ENCODE measurements at places on chromosomes 11 and 22.
A peak's percentile ranks its signal among the peaks of the same experiment; 100 is the strongest.

DNA sequence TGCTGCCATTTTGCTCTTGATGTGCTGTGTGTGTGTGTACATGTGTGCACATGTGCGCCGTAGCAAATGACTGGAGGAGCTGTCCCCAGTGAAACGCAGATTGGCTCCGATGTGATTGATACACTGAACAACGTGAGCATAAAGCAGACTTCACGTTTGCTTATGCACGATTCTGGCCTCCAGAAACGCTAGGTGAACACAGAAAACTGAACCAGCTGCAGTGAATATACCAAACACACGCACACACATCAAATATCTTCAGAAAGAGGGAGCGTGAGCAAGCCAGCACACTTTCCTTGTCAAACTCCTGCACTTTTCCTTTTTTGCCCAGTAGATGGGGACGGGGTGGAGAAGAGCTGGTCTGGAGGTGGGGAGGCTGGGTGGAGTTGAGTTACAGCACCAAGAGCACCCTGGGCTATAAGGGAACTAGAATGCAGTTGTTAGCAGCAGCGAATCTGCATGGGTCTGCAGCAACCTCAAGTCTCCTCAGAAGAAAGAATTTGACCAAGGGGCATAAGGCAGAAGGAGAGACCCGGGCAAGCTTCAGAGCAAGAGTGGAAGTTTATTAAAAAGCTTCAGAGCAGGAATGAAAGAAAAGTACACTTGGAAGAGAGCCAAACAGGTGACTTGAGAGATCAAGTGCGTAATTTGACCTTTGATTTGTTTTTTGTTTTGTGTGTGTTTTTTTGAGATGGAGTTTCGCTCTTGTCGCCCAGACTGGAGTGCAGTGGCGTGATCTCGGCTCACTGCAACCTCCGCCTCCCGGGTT, 77.8 kb upstream of the CADM1 start:
- no peak for DNase-seq

DNA sequence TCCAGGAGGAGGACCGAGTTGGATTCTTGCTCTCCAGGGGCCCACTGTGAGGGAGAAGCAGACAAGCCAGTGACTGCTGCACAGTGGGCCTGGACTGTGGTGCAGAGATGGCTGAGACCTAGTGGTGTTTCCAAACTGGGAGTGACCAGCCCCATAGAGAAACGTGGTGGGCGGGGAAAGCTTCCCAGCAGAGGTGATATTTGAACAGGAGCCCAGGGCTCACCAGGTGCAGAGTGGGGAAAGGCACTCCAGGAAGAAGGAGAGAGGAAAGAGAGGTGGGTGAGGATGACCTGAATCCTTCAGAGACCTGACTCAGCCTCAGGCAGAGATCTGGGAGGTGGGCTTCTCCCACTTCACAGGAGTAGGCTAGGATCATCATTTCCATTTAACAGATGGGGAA, 52.1 kb upstream of the RASD2 start:
- no peak for DNase-seq

GRCh38 chr11:35874751-35875450, 69.0 kb upstream of the LDLRAD3 start:
- no peak for DNase-seq

DNA sequence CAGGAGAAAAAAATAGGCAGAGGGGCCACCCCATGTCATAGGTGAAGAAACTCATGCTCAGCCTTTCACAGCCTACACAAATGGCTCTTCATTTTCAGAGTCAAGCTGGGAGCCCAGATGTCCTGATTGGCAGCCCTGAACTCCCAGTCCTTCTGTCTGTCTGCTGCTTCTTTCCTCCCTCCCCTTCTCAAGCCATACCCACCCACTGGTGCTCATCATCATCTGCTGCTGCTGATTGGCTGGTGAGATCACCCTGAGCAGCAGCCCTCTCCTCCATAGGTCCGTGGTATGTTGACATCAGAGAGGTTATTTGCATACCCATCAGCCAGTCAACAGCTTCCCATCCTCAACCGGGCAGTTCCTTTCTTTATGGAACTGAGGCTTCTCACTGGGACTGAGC, 46.1 kb upstream of the PRDM11 start:
- DNase-seq: peak; percentile 25

DNA sequence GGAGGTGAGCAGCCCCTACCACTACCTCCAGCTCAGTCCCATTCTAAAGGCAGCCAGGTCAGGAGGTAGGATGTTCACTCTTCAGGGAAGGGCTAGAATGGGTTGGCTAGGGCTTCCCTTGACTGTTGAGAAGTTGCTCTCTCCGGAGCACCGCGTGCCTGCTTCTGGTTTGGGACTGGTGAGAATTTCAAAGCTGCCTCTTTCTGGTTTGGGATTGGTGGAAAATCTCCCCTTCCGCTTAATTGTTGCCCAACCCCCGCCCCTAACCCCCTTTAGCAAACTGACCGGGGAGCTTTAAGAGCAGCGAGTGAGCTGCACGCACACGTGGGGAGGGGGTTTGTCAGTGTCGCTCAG, 686 bp downstream of the USP2 start:
- DNase-seq: no peak

- no peak for DNase-seq
Measured at GRCh38 chr11:132042296-132042695, 671.9 kb downstream of the NTM start.

GRCh38 chr22:21771631-21771976, 36.0 kb upstream of the YPEL1 start:
- no peak for DNase-seq

- no peak for DNase-seq
Measured at GRCh38 chr22:42067671-42068251, 2.9 kb downstream of the NAGA start.

DNA sequence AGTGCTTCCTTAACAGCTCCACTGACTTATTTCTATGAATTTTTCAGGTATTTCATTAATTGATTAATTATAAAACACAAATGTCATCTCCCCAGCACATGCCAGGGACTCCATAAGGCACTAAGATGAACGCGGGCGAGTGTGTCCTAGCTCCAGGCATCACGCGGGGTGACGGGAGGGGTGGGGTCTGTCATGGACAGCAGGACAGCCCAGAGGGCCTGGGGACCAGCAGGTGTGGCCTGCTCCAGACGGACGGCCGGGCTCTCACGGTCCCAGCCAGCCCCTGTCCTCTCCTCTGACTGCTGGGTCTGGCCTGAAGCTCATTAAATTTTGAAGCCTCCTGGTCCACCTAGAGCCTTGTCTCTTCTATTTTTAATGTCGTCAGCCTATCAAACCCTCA, 531.1 kb downstream of the BRD1 start:
- DNase-seq: no peak

DNA sequence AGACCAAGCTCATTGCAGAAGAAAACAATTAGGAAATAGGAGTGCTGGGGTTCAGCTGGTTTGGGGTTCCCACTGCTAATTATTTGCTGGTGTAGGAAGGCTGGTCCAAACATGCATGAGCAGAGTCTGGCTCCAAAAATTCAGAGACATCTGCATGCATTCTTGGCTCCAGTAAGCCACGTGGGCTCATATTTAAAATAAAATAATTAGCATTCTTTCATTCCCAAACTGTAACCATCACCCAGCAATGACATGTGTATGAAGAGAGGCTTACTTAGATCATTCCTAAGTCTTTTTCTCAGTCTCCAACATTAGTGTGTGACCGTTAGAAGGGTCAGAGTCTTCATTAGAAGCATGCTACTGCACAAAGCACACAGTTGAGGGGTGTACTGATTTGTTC, 58.4 kb downstream of the EFCAB6 start:
- DNase-seq: no peak

DNA sequence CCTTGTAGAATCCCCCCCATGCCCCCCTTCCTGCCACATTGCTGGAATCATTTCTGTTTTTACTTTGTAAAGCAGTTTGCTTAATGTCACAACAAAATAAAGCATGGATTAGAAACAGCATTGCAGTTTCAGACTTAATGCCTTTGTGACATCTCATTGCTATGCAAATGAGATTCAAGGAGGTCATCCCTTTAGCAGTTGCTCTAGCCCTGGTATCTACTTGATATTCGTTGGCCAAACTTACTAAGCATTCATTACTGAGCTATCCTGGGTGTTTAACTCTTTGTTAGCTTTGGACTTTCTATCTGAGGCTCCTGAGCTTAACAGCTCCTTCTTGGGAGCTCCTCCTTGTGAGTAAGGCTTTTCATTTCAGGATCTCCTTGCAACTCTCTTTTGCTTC, 16.3 kb downstream of the FAT3 start:
- DNase-seq: no peak

GRCh38 chr11:11521306-11522002, 100.4 kb downstream of the GALNT18 start:
- no peak for DNase-seq

DNA sequence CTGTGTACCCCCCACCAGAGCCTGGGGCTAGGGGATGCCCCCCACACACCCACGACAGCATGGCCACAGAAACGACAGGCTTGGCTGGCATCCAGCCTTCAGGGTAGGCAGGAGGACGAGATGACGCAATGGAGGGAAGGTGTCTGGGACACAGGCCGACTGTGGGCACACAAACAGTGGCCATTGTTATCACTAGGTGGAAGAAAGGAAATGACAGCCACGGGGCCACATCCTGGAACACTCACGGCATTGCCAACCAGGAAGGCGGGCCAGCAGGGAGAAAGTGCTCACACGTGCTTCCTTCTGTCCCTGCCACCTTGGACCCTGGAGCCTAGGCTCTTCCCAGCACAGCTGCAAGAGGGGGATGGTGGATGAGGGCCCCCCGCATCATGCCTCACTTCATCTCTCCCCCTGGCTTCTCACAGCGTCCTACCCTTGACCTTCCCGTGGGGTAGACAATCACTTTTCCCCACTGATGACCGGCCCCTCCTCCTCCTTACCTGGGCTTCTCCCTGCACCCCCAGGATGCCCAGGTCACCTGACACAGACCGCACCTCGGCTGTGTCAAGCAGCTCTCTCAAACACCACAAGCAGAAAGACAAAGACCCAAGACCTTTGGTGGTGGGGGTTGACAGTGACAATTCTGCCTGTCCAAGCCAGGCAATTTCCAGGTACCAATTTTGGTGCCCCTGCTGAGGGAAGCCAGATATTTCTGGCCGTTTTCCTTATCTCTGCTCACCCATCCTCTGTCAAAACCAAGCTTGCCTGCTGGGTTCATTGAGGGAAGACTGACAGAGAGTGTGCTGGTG, 8.6 kb downstream of the PLA2G6 start:
- peak; percentile 40 for DNase-seq

- no peak for DNase-seq
Measured at GRCh38 chr11:129163714-129164164, 28.4 kb downstream of the ARHGAP32 start.

DNA sequence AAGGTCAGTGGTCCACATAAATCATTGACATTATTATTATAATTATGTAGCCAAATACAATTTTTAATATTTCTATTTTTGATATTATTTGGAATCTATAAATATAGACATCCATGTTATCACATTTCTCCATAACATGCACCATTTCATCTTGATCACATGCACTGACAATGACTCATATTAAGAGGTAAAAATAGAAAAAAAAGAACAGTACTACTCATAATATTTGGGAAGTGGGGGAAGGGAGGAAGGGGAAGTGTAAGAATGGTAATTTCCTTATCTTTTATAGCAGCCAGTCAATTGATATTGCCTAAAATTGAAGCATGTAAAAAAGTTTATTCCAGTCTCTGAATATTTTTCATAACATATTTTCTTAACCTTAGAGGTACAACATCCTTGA, 72.3 kb downstream of the ADM start:
- DNase-seq: no peak

DNA sequence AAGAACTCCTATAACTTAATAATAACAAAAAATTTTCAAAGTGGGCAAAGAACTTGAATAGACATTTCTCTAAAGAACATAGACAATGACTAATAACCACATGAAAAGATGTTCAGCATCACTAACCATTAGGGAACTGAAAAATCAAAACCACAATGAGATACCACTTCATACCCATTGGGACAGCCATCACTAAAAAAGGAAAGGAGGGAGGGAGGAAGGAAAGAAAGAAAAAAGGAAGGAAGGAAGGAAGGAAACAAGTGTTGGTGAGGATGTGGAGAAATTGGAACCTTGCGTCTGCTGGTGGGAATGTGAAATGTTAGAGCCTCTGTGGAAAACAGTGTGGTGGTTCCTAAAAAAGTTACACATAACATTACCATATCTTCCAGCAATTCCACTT, 55.8 kb downstream of the MS4A13 start:
- DNase-seq: no peak
